T-helper 2 cell (primary cell): ENCODE measurements at places on chromosomes 7 and 10.
A peak's percentile ranks its signal among the peaks of the same experiment; 100 is the strongest.

GRCh38 chr7:139853506-139854123 is 24.6 kb downstream of the TBXAS1 start:
- no peak for DNase-seq

GRCh38 chr7:138900035-138900828 is 81.0 kb downstream of the KIAA1549 start:
- DNase-seq, result no peak

DNA sequence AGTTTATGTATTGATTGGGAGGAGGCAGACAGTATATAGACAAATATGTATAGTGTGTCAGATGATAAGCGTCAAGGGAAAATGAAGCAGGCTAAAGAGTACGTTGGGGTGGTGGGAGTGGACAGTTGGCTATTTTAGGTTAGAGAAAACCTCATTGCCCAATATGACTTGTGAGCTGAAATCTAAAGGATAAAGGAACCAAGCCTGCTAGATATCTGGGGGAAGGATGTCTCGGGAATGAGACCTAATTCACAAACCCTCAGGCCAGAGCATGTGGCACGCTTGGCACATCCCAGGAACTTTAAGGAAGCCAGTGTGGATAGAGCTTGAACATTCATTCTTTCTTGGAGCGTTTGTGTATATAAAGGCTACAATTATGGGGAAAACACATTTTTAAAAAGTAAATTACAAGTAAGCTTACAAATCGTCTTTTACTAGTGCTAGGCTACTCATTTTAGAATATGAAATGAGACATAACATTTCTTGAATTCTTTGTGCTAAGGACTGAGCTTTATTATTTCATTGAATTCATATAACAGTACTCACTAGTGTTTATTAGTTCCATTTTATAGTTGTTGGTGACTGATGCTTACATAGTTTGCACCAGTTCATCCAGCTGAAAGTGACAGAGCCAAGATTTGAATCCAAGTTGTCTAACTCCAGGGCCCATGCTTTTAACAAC is 9.7 kb downstream of the FHIP2A start:
- no peak for DNase-seq

DNA sequence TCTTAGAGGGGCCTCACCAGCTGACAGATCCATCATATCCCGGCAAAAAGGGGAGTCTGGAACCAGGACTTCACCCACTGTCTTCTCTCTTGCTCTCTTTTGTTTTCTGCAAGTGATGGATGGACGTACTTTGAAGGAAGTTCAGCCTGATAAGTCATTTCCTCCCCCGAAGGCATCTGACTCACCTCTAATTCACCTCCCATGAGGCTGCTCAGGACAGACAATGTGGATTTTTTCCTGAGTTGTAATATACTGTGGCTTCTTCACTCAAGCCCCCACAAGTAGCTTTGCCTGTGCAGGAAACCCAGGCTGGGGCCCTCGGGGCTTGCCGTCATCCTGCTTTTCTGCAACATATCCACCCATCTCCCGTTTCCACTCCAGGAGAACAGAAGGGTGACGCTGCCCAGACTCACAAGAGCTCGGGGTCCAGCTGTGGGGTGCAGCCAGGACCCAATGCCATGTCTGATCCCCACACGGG is 70.4 kb downstream of the ASB13 start:
- no peak for DNase-seq

DNA sequence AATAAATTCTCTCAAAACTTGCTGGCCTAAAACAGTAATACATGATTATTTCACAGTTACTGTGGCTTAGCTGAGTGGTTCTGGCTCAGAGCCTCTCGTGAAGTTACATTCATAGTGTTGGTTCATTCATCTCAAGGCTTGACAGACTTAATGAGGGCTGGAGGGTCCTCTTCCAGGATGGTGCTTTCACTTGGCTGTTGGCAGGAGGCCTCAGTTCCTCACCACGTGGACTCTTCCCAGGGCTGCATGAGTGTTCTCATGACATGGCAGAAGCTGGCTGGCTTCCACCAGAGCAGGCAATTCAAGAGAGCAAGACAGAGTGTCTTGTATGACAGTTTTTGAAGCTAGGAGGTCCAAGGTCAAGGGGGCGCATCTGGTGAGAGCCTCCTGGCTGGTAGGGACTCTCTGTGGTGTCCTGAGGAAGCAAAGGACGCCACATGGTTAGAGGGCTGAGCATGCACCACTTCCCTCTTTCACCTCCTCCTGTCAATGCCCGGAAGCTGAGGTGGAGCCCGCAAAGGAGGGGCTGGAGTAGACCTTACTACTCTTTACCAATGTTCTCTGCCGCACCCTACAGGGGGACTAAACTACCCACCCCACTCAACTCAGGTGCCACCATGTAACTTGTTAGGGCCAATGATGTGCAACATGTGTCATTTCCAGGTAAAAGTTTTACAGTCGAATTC is 58.2 kb upstream of the YAE1 start:
- no peak for DNase-seq

- DNase-seq, result no peak
These were observed 105.7 kb downstream of the ATE1 start for GRCh38 chr10:121822180-121822579.

DNA sequence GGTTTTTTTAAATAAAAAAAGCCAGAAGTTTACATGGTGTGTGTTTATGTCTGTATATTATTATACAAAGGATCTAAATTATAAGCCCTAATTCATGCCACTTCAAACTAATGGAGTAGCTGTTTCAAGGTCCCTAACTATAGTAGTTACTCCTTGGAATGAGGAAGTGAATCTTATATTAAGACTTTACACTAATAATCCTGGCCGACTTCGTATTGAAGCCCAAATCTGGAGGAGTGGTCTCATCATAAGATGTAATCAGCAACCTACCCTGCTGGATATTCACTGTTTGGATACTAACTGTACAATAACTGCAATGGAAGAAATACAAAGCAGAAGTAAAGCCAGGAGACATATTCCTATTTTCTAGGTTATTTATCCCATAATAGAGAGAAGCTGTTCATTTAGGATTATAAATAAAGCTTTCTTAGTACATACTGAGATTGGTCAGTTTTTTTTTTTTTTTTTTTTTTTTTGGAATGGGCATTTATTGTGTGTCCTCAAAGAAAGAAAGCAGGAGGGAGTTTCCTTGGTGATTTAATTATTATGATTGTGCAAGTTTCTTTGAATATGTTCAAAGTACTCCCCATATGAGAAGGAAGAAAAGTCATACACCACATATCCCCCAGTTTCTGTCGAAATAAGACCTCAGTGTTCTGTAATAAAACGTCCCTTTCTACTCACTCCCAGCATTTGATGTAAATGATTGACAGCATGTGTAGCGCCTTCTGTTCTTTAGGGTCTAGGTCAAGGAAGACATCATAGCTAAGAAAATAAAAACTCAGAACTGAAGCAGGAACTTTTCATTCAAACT is 397.8 kb downstream of the EXOC4 start:
- no peak for DNase-seq

DNA sequence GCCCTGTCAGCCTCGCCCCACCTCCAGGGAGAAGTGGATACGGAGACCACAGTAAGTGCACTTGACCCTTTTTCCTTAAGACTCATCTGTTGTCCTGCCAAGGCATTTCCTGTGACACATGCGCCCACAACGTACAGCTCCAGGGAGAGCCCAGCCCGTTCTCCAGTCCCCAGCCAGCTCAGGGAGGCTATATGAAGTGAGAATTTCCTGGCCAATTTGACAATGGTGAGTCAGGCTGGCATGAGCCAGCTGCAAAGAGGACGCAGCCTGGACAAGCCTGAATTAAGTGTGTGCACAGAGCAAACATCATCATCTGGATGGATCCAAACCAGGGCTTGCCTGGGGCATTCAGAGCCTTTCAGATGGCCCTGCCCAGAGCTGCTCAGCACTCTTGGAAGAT is 244.8 kb downstream of the KCNMA1 start:
- DNase-seq, result no peak

DNA sequence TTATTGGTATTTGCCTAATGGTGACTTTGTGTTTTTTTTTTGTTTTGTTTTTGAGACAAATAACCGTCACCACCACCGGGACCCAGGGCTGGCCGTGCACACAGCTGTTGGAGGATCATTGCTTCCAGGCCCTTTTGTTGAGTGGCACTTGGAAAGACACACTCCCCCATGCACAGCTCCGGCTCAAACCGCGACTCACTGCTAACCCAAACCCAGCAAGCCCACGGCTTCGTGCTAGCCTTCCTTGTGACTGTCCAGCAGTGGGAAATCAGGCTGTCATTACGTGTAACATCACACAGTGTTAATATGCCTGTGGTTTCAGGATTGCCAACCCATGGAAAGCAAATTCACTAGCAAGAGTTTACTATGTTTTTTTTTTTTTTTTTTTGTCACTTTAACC is 17.4 kb downstream of the BNIP3 start:
- DNase-seq, result no peak

GRCh38 chr7:123823898-123824753 is 20.8 kb upstream of the HYAL4 start:
- peak; percentile 37 for DNase-seq

GRCh38 chr7:157627646-157628045 is 290.8 kb downstream of the DNAJB6 start:
- no peak for DNase-seq

GRCh38 chr10:34058845-34059614 is 724.6 kb upstream of the NRP1 start:
- no peak for DNase-seq

DNA sequence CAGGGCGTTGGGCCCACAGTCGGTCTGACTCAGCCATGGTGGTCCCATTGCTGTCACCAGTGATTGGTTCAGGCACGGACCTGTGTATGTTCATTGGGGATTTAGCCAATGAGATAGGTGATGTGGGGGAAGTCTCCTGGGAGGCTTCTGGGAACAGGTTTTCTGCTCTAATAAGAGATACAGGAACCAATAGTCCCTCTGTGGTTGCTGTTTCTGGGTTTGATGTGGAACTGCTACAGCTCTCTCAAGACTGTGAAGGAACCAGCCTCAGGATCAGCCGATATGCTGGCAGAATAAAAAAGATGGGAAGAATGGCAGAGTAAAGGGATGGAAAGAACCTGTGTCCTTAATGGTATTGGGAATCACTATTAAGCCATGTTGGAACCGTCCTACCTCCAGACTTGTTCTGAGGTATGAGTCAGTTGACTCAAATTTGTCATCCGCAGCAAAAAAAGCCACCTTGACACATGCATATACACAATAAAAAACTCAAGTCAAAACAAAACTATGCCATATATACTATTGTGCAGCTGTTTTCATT is 70.6 kb downstream of the MCMBP start:
- DNase-seq, result peak; percentile 18

DNA sequence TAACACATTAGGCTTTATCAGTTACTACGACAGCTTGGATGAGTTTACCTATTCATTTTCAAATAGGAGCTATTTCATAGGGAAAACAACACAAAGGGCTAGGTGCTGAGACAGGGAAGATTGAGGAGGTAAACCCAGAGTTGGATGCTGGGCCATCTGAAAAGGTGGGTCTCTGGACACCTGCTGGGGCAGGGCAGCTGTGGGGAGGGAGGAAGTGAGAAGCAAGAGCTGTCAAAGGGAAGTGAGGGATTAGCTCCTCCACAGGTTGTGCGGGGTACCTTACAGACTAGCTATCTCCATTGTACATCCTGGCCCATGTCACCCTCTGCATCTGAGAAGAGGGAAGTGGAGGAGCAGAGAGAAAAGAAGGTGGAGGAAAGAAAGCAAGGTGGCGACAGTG is 48.9 kb downstream of the BLNK start:
- no peak for DNase-seq

GRCh38 chr7:100247152-100247757 is 27.5 kb downstream of the PVRIG start:
- no peak for DNase-seq

DNA sequence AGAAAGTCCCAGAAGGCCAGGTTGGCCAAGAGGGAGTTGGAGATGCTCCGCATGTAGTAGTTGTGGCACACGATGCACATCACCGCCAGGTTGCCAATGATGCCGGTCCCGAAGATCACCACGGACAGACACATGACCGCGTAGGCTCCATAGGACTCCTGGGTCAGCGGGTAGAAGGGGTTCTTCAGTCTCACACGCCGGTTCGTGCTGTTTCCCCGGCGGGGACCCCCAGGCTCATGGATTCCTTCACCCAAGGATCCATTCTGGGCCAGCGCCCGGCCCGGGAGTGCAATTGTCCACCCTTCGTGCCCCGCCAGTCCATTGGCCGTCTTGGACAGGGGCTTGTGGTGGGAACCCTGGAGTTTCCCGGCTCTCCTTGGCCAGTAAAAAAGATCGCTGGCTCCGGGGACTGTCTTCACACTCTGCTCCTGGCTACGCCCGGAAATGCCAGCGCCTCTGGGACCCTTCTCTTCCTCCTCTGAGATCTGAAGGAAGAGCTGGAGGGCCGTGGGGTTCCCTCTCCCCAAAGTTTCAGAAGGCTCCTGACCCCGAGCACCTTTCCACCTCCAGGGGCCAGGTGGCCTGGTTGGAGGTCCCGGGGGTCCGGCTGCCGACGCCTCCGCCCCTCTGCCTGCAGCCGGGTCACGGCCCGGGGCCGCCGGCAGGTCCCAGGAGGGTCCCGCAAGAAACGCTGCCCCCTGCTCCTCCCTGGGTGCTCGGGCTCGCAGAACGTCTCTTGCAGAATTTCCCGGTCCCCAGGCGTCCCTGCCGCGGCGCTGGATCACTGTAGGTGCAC is 1.3 kb downstream of the GPR37 start:
- DNase-seq, result no peak

DNA sequence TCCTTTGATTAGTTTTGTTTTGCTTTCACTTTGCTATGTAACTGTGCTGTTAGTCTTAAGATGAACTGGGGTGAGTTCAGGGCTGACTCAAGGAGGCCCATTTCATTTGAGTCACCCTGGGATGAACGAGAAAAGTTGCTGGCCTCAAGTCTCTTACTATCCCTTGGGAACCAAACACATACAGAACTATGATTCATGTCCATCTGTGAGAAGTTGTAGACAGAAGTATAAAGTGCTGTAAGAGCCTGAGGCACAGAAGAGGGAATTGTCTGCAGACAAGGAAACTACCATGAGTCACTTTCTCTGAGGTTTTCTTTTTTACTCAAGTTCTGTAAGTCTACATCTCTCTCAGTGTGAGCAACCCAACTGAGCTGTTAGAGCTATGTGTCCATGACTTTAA is 179.8 kb upstream of the CSTF2T start:
- no peak for DNase-seq

- no peak for DNase-seq
These were observed 31.1 kb downstream of the NUB1 start for GRCh38 chr7:151372612-151373265.

DNA sequence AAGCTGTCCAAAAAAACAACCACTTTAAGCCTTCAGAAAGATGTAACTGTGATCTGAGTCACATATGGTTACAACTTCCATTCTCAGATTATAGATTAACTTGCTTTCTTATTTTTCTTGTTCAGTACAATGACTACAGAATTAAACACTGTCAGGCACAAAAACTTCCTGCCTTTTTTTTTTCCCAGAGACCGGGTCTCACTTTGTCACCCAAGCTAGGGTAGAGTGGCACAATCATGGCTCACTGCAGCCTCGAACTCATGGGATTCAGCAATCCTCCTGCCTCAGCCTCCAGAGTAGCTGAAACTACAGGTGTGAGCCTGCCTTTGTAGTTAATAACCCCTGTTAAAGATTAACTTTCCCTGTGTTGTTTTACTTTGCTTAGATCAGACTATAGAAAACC is 163.2 kb downstream of the AVL9 start:
- DNase-seq, result no peak

DNA sequence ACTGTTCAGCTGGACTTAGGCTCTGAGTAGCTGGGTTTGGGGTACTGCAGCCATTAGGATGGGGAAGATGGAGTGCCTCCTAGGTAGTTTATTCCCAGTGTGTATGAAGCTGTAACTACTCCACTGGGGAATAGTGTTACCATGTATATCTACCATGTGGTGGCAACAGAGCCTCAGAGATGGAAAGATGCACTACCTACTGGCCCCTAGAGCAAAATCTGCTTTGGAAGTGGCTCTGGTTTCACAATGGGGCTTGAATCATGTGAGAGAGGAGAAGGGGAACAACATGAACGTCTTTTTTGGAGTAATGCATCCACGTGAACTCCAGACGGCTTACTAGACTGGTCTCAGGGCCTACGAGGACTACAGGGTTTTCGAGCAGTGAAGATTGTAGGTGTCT is 167.3 kb downstream of the CALCR start:
- no peak for DNase-seq
